ENCODE measurements at places on chromosomes 3 and 15.

- DNase-seq, result no peak
Measured at GRCh38 chr3:106276755-106277612, 408.2 kb upstream of the CBLB start.

DNA sequence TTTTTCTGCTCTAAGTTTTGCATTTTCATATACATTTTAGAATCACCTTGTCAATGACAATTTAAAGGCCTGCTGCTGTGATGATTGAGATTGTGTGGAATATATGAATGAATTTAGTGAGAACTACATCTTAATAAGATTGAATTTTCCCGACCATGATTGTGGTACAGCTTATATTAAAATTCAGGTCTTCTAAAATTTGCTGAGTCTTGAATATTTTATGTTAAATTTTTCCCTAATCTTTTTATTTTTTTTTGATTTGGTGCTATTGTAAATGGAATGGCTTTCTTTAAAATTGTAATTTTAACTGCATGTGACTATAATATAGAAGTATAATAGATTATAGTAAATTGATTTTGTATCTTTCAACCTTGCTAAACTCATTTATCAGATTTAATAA lies 172.1 kb downstream of the IL1RAP start:
- DNase-seq, result no peak

DNA sequence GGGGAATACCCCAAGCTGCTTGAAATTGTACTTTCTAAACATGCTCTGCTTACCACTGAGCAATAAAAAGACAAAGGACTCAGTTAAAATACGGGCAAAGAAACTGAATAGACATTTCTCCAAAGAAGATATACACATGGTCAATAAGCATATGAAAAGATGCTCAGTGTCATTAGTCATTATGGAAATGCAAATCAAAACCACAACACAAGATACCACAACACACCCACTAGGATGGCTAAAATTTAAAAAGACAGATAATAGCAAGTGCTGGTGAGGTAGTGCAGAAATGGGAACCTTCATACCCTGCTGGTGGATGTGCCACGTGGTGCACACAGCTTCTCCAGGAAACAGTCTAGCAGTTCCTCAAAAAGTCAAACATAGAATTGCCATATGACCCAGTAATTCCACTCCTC lies 21.3 kb downstream of the LRIG1 start:
- DNase-seq, result no peak

DNA sequence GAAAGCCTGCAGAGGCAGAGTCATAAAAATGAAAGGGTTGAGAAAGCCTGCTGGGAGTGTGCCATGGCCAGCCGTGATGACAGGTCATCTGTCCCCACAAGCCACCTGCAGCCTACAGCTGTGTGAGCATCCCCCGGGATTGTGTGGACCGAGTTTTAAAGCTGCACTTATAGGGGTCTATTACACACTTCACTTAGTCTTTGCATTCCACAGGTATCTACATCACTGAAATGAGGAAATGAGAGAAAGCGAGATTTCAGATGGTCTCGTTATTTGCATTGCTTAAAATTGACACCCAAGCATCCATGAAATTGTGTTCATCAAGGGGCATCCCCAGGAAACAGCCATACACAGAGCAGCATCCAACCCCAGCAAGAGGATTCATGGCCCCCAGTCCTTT lies 137.6 kb upstream of the TRIM42 start:
- DNase-seq, result no peak

- DNase-seq, result no peak
Measured at GRCh38 chr15:67587331-67587730, 44.8 kb downstream of the MAP2K5 start.

- DNase-seq, result no peak
Measured at GRCh38 chr3:13093687-13094086, 20.5 kb upstream of the IQSEC1 start.

GRCh38 chr3:66355394-66355793 lies 134.6 kb downstream of the SLC25A26 start:
- DNase-seq, result no peak

GRCh38 chr15:65611888-65612615 lies 1.1 kb upstream of the INTS14 start:
- DNase-seq, result no peak

GRCh38 chr15:72800833-72801481 lies 17.4 kb upstream of the ADPGK start:
- DNase-seq, result no peak

DNA sequence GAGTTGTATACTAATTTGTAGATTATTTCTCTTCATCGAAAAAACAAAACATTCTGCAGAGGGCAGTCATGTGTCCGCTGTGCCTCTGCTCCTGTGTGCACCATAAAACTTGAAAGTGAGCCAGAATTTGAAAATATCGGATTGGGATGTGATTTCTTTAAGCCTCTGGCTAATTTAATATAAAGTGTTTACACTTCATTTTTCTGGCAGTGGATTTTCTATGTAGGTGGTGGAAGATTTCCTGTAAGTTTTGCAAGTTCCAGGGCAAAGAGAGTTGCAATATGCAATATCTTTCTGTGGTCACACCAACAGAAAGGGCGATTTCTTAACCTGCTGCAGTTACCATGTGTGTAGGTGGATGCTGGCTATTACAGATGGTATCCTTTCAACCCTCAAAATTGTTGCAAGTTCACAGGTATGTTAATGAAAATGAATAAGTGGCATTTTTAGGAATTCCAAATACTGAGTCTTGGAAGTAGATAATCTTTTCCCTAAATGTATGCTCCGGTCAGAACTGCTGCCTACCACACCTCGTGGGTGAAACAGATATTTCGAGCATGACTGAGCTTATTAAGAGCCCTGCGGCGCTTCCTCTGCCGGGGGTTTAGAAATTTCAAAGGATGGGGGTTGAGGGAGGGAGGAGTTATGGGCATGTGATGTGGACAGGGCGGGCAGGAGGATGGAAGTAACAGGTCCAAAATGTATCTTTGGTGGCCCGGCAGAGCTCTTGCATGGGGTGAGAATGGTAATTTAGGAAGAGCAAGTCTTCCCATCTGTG lies 134.0 kb downstream of the PGPEP1L start:
- no peak for DNase-seq

DNA sequence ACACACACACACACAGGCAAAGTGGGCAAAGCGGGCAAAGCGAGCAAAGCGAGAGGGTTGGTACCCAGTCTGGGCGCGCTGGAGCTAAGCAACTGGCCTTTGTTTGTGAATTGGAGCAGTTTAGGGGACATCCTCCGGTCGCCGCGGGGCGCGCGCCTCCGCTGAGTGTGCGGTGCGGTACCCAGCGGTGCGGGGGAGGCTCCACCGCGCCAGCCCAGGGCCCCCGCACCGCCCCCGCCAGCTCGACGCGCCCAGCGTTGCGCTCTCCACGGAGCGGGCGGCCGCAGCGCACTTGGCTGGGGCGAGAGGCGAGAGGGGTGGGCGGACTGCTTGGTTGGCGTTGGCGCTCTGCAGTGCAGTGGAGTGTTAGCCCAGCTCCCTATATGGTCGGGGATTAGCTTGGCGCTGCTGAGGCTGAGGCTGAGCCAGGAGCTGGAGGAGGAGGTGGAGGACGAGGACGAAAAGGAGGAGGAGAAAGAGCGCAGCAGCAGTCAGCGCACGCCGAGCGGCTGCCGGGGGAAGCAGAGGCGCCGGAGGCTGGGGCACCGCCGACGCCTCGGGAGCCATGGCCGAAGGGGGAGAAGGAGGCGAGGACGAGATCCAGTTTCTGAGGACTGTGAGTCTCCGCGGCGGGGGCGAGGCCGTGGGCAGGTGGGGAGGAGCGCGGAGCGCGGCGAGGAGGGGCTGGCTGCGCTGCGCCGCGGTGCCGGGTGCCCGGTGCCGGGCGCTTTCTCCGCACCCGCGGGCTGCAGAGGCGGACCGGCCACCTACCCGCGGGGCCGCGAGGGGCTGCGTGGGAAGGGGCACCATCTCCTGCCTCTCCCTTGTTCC lies at the start of gene RYR3:
Gene RYR3, plus strand, starts transcription at position 487 of the 831 bp plus-strand sequence. Its CDS starts 79 bp downstream, at position 566.
- DNase-seq, result no peak

DNA sequence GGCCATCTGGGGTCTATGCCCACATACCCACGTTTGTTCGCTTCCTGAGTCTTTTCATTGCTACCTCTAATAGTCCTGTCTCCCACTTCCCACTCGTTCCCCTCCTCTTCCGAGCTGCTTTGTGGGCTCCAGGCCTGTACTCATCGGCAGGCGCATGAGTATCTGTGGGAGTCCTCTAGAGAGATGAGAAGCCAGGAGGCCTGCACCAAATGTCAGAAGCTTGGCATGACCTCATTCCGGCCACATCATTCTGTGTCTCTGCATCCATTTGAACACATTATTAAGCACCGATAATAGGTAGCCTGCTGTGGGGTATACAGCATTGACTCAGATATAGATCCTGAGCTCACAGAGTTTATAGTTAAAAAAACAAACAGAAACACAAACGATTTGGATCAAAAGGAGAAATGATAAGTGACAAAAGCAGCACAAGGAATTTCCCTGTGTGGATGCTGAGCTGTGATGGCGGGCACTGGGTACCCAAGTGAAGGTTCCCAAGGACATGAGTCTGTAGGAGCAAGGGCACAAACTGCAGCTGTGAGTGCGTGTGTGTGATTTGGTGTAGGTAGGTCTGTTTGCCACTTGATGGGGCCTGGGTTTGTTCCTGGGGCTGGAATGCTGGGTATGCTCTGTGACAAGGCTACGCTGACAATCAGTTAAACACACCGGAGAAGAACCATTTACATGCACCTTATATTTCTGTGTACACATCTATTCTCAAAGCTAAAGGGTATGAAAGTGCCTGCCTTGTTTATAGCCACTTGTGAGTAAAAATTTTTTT lies 35.9 kb downstream of the NR1I2 start:
- no peak for DNase-seq

DNA sequence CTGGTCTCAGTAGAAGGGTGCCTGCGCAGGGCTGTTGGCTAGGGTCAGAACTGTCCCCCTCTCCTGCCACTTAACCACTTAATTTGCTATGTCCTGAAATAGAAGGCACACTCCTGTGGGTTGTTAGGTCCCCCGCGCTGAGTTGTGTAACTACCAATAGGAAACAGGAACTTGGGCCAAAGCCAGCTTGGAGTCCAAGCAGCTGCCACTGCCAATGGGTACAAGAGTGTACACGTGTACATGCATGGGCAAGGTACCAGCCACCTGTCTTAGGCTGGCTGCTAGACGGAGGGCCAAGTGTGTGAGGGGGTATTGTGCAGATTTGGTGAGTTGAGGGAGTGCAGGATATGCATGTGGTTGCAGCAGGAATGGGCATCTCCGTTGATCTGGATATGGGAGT lies 29.7 kb upstream of the POLG start:
- DNase-seq, result no peak

GRCh38 chr15:75107908-75108838 lies 84.8 kb downstream of the PPCDC start:
- peak; percentile 69 for DNase-seq

- no peak for DNase-seq
Measured at GRCh38 chr3:67325231-67325630, 327.1 kb downstream of the KBTBD8 start.

GRCh38 chr3:99487894-99488293 lies 150.5 kb upstream of the COL8A1 start:
- no peak for DNase-seq

DNA sequence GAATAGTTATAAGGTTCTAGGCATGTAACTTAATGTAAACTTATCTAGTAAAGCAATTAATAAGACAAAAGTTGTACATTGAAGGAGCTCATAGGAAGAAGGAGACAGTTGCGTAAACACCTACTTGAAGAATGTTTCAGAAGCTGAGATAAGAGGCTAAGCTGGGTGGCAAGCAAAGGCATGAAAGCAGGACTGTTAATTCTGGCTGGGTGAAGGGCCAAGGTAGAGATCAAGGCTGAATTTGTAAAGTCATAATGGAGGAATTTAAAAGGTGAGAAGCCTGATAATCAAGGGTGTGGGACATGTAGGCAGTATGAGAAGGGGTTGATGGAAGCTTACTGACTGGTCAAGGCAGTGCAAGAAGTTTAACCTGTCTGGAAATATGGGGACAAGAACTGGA lies 80.4 kb upstream of the TGFBR2 start:
- DNase-seq, result no peak

- no peak for DNase-seq
Measured at GRCh38 chr3:61828880-61829721, 267.7 kb downstream of the PTPRG start.

GRCh38 chr3:86251781-86252180 lies 739.2 kb downstream of the VGLL3 start:
- no peak for DNase-seq

GRCh38 chr3:16404349-16404895 lies 109.1 kb downstream of the RFTN1 start:
- DNase-seq, result no peak

- DNase-seq, result no peak
Measured at GRCh38 chr3:16906682-16907081, 21.9 kb downstream of the PLCL2 start.

DNA sequence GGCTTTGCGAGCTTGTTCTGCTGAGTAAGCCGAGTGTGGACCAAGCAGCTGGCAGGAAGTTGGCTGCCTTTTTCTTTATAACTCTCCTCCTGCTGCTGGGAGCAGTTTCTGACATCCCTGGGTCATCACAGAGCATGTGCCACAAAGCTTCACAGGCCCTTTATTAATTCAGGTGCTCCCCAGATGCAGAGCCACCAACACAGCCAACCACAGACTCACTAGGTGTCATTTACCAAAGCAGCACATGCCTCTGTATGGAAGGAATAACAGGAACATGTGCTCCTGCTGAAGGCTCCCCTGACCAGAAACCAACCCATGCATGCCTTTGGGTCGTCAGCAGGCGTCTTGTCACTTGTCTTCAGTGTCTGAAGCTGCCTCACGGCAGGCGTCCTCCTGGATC lies 152.5 kb downstream of the ADAMTS17 start:
- DNase-seq, result no peak

DNA sequence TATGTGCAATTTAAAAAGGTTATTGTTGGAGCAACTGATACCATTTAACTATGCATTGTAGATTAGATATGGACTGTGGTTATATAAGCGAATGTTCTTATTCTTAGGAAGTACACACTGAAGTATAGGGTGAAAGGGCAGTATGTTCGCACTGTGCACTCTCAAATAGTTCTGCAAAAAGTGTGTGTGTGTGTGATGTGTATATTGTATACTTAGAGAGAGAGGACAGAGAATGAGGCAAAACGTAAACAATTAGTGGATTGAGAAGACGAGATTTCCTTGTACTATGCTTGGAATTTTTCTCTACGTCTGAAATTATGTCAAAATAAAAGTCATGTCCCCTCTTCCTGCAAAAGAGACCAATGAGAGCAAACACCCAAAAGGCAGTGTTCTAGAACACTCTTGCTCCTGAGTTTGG lies 30.4 kb downstream of the LSM3 start:
- no peak for DNase-seq

DNA sequence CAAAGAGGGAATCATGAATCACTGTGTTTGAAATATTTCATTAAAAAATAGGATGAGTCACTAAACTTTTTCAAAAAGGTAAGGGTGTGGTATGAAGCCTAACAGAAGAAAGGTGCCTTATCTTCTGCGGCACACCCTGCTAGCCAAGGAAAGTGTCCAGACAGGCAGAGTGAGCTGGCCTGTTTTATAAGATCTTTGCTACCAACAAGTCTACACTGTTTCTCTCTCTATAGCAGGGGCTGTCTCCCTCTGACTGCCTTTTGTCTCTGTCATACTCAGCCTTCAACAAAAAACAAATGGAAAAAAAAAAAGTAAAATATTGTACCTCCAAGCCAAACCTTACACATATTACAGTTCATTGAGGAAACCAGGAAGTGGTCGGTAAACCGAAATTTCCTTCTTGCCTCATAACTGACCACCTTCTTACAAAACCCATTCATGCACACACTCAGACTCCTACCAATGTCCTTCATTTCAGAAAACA lies 9.1 kb downstream of the ZDHHC3 start:
- DNase-seq, result no peak

GRCh38 chr15:64842096-64842939 lies 603 bp downstream of the PLEKHO2 start:
- no peak for DNase-seq
